ENCODE measurements at places on chromosomes 1 and 21.

GRCh38 chr1:70767377-70767776 is 280.2 kb downstream of the PTGER3 start:
- no peak for DNase-seq

- DNase-seq, result no peak
These were observed 203.6 kb upstream of the CHODL start for GRCh38 chr21:18041012-18041411.

- DNase-seq, result peak; percentile 49
These were observed 452.2 kb downstream of the LTN1 start for GRCh38 chr21:28540514-28540913.

DNA sequence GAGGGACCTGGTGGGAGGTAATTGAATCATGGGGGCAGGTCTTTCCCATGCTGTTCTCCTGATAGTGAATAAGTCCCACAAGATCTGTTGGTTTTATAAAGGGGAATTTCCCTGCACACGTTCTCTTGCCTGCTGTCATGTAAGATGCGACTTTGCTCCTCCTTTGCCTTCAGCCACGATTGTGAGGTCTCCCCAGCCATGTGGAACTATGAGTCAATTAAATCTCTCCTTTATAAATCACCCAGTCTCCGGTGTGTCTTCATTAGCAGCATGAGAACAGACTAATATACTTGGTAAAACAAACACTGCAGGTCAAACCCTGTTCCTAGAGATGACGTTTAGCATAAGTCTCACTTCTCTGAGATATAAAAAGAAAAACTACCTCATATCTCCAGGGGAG is 148.3 kb downstream of the MATN1 start:
- no peak for DNase-seq

- no peak for DNase-seq
These were observed 49.9 kb upstream of the HAO2 start for GRCh38 chr1:119318466-119319309.

GRCh38 chr1:67784545-67785186 is 48.6 kb downstream of the GNG12 start:
- no peak for DNase-seq

DNA sequence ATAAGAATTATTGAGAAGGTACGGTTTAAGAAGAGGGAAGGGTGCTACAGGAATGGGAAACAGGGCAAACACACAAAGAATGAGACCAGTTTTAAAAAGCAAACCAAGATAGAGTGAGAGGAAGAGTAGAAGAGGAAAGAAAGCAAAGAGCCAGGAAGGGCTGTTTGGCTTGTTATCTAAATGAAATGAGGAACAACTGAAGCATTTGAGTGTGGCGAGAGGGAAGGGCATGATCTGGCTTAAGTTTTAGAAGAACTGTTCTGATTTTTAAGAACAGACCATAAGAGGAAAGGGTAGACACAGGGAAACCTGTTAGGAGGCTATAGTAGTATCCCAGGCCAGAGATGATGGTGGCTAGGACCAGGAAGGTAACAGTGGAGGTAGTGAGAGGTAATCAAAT is 73.8 kb downstream of the TUT4 start:
- DNase-seq, result no peak

DNA sequence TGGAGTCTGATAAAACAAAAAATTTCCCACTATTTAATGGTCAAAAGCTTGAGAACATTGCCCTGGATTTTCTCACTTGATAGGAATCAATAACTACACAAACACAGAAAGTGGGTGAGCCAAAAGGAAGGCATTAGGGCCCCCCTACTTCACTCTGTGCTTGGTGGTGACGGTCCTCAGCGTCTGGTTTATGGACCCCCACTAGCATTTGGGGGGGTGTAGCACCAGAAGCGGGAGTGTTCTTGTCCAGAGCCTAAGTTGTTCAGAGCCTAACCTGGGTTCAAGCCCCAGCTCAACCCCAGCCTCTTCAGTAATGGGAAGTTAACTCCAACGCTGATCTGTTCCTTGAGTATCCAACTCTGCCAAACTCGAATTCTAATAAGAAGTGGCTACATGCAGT is 33.1 kb downstream of the STPG1 start:
- DNase-seq, result no peak

DNA sequence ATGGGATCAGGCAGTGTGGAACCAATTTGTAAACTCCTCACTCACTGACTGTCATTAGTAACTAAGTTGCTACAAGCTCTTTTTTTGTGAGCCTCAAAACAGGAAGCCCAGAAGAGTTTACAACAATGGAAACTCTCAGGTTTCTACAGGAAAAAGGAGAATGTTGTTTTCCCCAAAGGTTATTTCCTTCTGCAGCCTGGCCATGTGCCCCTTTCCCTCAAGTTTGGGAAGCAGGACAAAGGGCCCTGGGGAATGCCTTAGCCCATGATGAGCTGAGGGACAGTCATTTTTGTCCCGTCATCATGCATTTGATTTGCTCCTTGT is 395.9 kb downstream of the KIF26B start:
- DNase-seq, result no peak

- DNase-seq, result no peak
These were observed 631 bp upstream of the KRTAP10-9 start for GRCh38 chr21:44626262-44626661.

DNA sequence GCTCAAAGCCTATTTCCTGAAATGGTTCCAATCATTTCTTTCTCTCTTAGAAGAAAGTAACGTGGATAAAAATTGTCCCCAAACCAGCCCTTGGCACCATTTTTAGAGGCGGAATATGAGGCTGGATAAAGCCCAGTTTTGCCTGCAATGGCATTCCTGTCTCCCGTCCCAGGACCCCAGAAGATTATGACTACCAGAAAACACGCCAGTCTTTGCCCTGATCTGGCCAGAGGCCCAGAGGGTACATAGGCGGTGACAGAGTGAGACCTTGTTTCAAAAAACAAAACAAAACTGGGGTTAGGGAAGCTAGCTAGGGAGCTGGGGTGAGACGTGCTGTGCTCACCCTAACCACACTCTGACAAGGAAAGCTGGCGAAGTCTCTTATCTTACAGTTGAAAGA is at the start of gene AADACL4:
Gene AADACL4 (plus strand): TSS at position 301 of the 400 bp plus-strand sequence. CDS start 462 bp downstream, outside the sequence.
- DNase-seq, result no peak

DNA sequence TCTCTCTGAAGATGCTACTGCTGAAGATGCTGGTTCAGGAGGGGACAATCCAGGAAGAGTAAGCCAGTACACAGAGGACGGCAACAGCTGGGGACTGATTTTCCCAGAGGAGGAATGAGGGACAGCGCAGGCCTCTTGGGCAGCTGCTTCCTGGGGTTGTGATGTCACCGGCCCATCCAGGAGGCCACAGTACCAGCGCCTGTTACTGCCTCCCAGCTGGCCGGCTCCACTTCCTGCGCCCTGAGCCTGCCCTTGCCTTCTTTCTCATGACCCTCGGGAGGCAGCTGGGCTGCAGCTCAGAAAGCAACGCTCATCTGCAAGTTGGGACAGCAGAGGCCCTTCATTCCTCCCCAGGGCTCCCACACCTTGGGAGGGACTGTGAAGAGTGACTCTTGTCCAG is 21.9 kb upstream of the ID3 start:
- no peak for DNase-seq

GRCh38 chr1:176566004-176566975 is 103.3 kb downstream of the PAPPA2 start:
- no peak for DNase-seq

DNA sequence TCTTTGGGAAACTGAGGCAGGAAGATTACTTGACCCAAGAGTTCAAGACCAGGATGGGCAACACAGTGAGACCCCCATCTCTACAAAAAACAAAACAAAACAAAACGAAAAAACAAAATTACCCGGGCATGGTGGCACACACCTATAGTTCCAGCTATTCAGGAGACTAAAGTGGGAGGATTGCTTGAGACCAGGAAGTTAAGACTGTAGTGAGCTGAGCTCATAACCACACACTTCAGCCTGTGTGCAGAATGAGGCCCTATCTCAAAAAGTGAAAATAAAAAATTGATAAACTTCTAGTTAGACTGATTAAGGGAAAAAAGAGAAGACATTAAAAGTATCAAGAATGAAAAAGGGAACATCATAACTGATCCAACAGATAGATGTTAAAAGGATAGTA is 154.0 kb downstream of the RHOU start:
- no peak for DNase-seq

Measured in amniotic epithelial cell (primary cell).